ENCODE measurements at places on chromosomes 7 and 10. TPM values are rescaled to one million over a fixed set of nuclear protein-coding genes. Genes with fewer than 3 reads are reported as not detected.

The GIMAP1 gene
- total RNA-seq: not detected

The SEMA3D gene
- total RNA-seq: 51.2 TPM

The ANKRD22 gene
- total RNA-seq: 0.33 TPM

The ANKRD61 gene
- not detected for total RNA-seq

The WASHC2A gene
- total RNA-seq: 192 TPM

The FAM241B gene
- total RNA-seq: not detected

The TLL2 gene
- total RNA-seq: under 0.01 TPM

The LRRN3 gene
- 2.7 TPM for total RNA-seq

The GPR26 gene
- not detected for total RNA-seq

The ATG9B gene
- total RNA-seq: 0.98 TPM
